ENCODE measurements at places on chromosomes 2 and 18.
A peak's percentile ranks its signal among the peaks of the same experiment; 100 is the strongest.

GRCh38 chr2:70203086-70203485 lies 12.3 kb upstream of the C2orf42 start:
- DNase-seq: no peak

GRCh38 chr18:13266218-13267100 lies 47.9 kb downstream of the LDLRAD4 start:
- peak; percentile 56 for DNase-seq

DNA sequence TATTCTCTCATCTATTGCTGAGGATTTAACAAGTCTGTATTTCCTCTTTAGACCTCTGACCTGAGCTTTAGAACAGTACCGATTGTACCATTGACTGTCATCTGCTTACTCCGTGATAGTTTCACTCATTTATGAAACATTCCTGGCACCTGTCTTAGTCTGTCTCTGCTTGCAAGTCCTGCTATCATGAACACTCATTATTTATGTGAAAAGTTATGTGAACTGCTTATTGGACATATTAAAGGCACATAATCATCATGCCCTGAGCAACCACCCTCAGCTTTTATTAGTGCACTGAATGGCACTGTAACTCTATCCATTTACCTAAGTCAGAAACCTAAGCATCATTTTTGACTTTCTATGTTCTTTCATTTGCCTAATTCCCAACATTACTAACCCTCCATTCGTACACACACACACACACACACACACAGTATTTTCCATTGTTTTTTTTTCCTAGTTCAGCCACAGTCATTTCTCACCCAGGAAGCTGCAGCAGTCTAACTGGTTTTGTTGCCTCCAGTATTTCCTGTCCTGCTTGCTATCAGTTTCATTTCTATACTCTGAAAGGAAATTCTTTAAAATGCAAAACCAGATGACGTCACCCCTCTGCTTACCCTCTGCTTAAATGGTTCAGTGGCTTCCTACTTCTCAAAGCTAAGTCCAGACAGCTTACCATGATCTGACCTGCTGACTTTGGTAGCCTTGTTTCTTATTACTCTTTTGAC lies 146.1 kb downstream of the HAUS1 start:
- DNase-seq: peak; percentile 40

- no peak for DNase-seq
These were observed 66.5 kb upstream of the TGIF1 start for GRCh38 chr18:3383381-3383915.

GRCh38 chr18:23259701-23260681 lies 124.7 kb downstream of the CABLES1 start:
- no peak for DNase-seq

- DNase-seq: no peak
These were observed 106.3 kb downstream of the EPHA4 start for GRCh38 chr2:221465776-221466175.

GRCh38 chr2:146850746-146851145 lies 994.1 kb upstream of the ACVR2A start:
- DNase-seq: no peak

- no peak for DNase-seq
These were observed 91.3 kb upstream of the SEC11C start for GRCh38 chr18:59048378-59048777.

DNA sequence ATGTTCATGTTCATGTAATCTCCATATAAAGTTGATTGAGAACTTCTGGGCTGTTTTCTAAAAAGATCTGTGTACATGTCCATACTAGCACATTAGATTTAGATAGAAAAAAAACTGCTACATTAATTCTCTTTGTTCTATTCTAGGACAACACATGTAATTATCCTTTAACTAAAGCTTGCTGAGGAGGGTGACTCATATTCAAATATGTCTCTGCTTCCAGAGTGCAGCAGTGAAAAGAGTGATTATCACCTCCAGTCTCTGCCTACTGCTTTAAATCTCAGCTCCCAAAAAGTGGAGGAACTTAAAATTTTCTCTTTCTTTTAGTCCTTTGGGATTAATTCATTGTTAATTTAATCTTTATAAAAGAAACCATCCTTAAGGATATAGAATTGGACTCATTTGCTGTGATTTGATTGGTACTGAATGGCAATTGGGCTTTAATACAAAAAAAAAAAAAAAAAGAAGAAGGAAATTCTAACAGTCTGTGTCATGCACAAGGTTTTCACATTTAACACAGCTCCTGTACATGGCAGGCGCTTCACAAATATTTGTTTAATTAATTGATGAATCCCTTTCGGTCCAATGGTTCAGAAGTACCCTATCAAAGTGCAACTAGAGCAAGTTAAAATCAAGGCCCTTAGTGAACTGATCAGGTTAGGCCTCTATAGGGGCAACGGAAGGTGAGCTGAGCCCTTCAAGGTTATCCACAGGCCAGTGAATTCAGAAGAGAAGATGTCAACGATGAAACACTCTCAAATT lies 214.0 kb upstream of the KCNJ3 start:
- no peak for DNase-seq
